ENCODE measurements at places on chromosomes 13 and 19. TPM values are rescaled to one million over a fixed set of nuclear protein-coding genes. Genes with fewer than 3 reads are reported as not detected.

The CDC42EP5 gene
- 7.8 TPM for polyA plus RNA-seq

The CPAMD8 gene
- polyA plus RNA-seq, result 12.0 TPM

The NANOS3 gene
- 9.3 TPM for polyA plus RNA-seq

The FCGBP gene
- 6.7 TPM for polyA plus RNA-seq

The TMEM238 gene
- polyA plus RNA-seq, result 0.91 TPM

The SKA3 gene
- 11.7 TPM for polyA plus RNA-seq

The KASH5 gene
- 121 TPM for polyA plus RNA-seq

The GPR4 gene
- polyA plus RNA-seq, result 3.2 TPM

The SPINT2 gene
- 480 TPM for polyA plus RNA-seq

The LILRA1 gene
- 0.62 TPM for polyA plus RNA-seq

The KIR3DL2 gene
- polyA plus RNA-seq, result not detected

The SHC2 gene
- 26.7 TPM for polyA plus RNA-seq

The ZNF681 gene
- 1.1 TPM for polyA plus RNA-seq

The FUT1 gene
- 5.1 TPM for polyA plus RNA-seq

The MEIOSIN gene
- 10.4 TPM for polyA plus RNA-seq
